Nucleus accumbens (tissue), 56 donors: ENCODE measurements at places on chromosomes 11 and 22.

GRCh38 chr22:39434243-39434653 lies 22.6 kb upstream of the MGAT3 start:
- DNase-seq: peak; percentile 86

DNA sequence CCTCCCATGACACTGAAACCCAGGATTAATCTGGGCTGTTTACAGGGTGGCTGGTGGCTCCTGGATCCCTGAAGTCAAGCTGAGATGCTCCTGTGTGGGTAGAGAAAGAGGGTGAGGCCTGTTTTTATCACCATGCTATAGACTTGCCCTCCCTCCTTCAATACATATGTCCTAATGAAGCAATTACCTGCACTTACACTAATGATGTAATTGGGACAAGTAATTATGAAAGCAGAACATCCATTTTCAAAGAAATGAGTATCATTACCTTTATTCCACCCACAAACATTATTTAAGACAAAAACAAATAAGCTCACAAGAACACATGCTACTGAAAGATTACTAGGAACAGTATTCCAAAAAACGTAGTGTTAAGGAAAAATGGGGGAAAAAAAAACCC lies 64.3 kb upstream of the CHRM4 start:
- no peak for DNase-seq

DNA sequence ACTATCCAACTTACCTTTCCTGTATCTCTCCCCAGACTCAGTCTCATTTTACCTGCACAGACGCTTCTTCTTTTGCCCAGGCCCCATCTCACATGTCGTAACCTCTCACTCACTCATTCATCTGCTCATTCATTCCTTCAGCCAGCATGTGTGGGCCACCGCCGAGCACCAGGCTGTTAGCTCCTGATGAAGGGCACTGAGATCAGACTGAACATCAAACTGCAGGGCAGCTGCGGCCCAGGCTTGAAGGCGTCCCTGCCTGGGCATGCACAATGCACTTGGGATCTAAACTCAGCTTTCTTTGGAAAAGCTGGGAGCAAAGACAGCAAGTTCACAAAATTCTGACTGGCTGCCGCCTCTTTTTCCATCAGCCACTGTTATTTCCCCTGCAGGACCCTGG lies 1456.3 kb downstream of the BRD1 start:
- no peak for DNase-seq

DNA sequence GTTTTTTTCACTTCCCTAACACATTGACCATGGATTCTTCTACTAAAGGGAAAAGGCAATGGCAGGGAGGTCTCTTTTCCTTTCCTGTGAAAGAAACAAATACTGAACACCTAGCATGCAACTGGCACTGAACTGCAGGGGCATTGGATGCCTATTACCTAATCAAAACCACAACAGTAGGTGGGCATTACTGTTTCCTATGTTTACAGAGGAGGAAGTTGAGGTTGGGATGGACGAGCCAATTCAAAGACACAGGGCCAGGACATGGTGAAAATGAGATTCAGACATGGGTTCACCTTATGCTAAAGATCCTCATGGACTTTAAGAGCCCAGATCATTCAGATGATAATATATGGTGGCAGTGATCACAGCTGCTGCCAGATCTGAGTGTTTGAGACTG lies 407.0 kb downstream of the MIAT start:
- DNase-seq: no peak

- no peak for DNase-seq
These were observed 75.4 kb upstream of the KCNQ1OT1 start for GRCh38 chr11:2775083-2775625.

- no peak for DNase-seq
These were observed 141.6 kb downstream of the CRYBB2 start for GRCh38 chr22:25360891-25361645.

DNA sequence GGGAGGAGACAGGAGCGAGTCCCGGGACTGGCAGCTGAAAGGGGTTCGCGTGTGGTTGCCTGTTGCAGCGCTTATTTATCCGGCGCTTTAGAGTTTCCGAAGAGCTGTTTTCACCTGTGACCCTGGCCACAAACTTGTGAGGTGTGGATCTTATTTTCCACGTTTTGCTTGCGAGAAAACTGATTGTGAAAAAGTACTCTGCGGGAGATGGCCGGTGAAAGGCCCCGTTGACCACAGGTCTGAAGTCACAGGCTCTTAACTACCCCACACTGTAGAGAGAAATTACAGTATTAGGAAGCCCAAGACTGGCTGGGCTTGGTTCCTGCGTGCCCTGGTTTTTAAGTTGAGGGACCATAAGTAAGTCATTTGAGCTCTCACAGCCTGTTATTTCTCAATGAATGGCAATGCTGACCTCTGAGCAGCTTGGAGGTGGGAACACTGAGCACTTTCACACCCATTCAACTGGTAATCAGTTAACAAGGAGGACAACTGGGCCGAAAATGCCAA lies 379 bp upstream of the RAB38 start:
- DNase-seq: no peak

DNA sequence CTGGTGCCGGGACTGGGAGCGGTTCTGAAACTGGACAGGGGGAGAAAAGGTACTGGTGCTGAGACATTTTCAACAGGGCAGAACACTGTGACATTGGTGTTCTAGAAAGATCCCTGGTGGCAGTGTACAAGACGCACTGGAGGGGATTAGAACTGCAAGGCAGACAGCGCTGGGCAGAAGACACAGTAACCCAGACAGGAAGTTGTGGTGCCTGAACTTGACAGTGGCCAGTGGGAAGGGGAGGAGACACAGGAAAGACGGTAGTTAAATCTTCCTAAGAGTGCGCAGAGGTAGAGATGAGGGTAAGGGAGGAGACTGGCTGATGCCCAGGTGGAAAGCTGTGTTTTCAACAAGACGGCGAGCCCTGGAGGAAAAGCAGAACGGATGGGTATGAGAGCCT lies 24.5 kb downstream of the FAM227A start:
- no peak for DNase-seq

DNA sequence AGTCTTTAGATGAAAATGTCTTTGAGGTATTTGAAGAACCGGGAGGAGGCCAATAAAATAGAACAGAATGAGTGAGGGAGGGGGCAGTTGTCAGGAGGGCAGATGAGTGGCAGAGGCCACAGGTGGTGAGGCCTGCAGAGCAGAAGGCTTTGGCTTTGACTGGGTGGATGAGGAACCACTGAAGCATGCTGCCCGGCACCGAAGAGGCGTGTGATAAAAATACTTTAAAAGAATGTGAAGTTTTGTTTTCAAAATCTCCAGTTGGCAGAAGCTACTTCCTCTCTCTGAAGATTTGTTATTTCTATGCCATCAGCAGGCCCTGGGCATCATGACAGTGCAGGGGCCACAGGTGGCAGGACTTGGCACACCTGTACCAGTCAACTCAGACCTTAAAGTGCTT lies 6.3 kb downstream of the MS4A12 start:
- no peak for DNase-seq

DNA sequence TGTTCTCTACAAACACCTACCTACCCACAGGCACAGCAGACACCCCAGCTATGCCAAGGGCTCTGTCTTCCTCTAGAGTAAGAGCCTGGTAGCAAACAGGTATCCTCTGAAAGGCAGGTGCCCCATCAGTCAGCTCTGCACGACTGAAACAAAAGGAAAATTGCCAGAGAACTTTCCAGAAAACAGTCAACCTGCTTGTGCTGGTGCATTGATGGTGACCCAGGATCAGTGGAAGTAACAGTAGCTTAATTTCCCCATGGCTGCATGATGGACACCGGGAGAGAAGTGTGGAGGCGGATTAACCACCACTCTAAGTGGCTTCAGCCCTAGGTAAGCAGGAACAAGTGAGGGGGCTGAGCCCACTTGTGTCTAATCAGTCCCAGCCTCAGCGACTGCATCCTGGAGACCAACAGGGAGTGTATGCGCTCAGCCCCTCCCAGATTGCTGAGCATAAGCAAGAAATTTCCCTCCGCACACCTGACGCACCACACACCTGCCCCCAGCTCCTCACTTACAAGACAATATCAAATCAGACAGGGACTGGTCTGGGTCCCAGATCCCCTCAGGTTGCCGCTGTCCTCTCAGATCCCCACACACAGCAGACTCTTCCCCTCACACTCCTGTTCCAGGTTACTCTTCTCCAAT lies 70.7 kb upstream of the IGLL5 start:
- DNase-seq: no peak

- DNase-seq: no peak
These were observed 25.7 kb downstream of the AMOTL1 start for GRCh38 chr11:94793822-94794221.

- DNase-seq: no peak
These were observed 40.2 kb upstream of the SLC5A12 start for GRCh38 chr11:26762089-26762488.

DNA sequence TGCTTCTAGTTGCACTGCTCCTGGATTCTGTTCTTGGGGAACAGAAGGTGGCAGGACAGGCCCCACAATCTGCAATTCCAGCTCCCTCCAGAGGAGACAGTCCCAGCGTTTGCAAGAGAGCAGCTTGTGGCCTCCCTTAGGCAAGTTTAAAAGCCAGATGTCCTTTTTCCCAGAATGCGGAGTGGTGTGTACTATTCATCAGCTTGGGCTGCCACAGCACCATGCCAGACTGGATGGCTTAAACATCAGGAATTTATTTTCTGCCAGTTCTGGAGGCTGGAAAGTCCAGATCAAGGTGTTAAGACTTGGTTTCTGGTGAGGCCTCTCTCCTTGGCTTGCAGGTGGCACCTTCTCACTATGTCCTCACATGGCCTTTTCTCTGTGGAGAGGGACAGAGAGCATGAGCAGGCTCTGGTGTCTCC lies 11.7 kb downstream of the MIAT start:
- no peak for DNase-seq

DNA sequence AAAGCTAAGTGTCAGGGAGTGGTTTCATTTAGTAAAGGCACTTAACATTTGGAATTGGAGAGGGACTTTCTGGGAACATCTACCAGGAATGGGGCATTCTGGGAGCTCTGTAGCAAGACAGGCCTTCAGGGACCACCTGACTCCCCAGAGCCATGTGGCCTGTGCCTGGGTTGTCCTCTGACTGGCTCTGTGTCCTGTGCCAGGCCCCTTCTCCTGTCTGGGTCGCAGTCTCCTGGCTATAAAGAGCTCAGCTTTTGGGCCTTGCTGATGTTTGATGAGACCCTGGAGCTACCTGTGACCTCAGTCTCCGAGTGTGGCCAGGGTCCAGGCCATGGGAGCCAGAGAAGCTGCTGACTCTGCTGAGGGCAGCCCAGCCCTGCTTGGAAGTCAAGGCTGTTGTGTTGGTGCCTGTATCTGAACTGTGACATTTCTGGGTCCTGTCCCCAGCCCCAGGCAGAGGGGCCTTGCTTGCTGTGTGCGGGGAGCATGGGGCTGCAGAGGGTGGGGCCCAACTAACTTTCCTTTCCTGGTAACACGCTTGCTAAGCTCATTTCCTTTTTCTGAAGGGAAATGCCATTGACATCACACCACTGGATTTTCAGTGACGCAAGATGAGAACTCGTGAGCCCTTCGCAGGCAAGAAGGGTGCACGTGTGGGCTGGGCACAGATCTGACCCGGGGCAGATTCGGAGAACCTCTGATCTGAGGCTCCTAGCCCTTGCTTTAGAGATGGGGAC lies 41.3 kb downstream of the LRRC32 start:
- no peak for DNase-seq
